ENCODE measurements at places on chromosomes 4 and X.

GRCh38 chr4:52625216-52625615 is 33.9 kb downstream of the USP46 start:
- no peak overlapping the region for H3K4me3 ChIP-seq
- no peak overlapping the region for H3K27ac ChIP-seq
- H3K4me1 ChIP-seq = no peaks in the 10 kb centered on the region

- no peak overlapping the region for H3K4me3 ChIP-seq
- no peak overlapping the region for H3K27ac ChIP-seq
- no peaks in the 10 kb centered on the region for H3K4me1 ChIP-seq
- DNase-seq = no peak
- H3K36me3 ChIP-seq = no peaks in the 10 kb centered on the region
Measured at GRCh38 chrX:86383681-86384540, 235.7 kb downstream of the DACH2 start.

DNA sequence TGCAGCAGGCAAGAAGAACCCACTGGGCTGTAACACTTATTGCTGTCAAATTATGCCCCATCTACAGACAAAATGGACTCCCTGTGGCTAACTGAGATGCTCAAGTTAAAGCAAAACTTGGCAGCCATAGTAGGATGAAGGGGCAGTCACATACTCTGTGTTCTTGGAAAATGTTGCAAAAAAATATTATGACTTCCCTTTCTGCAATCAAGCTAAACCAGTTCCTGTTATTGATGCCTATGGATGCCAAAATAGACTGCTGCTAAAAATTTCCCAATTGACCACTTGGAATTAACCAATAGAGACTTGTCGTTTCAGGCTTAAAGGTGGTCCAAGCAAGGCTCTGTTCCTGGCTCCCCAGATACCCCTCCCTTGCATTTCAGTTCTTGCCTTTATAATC is 49.5 kb downstream of the IQCM start:
- H3K36me3 ChIP-seq = no peaks in the 10 kb centered on the region
- H3K4me1 ChIP-seq = no peaks in the 10 kb centered on the region
- H3K27me3 ChIP-seq = no peaks in the 10 kb centered on the region
- no peak for DNase-seq

- DNase-seq = no peak
- peaks cover 14% of the 10 kb centered on the region for H3K4me1 ChIP-seq
- H3K4me3 ChIP-seq = no peak overlapping the region
- peak overlapping the region; percentile 20 for H3K27ac ChIP-seq
- no peaks in the 10 kb centered on the region for H3K36me3 ChIP-seq
Measured at GRCh38 chr4:103012551-103012950, 7.0 kb downstream of the SLC9B1 start.

- no peak overlapping the region for H3K4me3 ChIP-seq
- no peaks in the 10 kb centered on the region for H3K27me3 ChIP-seq
- no peaks in the 10 kb centered on the region for H3K4me1 ChIP-seq
- no peak overlapping the region for H3K27ac ChIP-seq
- no peak for DNase-seq
- no peaks in the 10 kb centered on the region for H3K36me3 ChIP-seq
Measured at GRCh38 chr4:48334900-48335384, 6.4 kb upstream of the SLAIN2 start.

DNA sequence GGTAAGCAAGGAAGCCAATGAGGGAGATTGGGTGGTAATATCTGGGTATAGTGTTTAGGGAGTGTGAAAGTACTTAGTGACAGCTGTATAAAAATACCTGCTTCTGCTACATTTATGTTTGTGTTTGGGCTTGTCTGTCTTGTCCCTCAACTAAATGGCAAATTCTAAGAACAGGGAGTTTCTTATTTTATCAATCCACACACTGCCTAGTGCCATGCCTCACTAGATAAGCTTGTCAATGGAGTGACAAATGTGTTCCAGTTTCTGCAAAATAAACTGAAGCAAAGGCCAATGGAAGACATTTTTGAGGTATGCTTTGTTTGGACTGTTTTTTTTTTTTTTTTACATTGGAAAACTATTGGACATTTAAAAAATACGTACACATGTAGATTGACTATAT is 418.0 kb downstream of the SH2D1A start:
- no peak overlapping the region for H3K4me3 ChIP-seq
- H3K36me3 ChIP-seq = no peaks in the 10 kb centered on the region
- H3K27me3 ChIP-seq = no peaks in the 10 kb centered on the region
- DNase-seq = no peak

DNA sequence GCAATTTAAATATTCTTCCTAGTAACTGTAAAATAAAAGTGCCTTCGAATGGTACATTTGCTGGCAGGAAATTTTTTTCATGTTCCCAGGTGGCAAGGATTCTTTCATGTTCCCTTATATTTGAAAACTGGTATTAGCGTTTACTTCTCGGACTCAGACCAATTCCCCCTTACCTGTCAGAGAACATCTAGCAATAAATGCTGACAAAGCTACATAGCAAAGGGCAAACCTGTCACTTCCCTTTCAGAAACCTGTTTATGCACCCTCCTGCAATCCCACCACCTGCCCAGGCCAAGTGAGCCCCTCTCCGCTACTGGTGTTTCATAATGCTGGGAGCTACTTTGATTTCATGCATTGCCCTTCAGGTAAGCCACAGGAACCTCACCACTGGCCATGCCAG is 98.2 kb downstream of the HPRT1 start:
- H3K27ac ChIP-seq = no peak overlapping the region
- no peak for DNase-seq
- no peaks in the 10 kb centered on the region for H3K27me3 ChIP-seq

DNA sequence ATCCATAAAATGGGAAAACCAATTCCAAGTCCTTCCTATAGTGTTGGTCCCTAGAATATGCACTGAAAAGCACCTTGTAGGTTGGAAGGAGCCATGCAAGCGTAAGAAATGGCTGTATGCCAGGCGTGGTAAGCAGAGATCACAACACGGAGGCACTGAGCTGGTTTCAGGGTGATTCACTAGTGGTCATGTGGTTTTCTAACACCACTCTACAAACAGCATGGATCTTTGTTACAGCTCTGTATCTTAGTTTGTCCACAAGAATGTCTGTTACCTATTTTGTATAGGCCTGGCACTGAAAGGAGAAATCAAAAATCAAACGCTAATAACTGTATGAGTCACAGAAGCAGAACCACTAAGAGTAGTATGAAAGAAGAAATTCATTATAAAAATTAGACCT is 71.9 kb downstream of the MAGEB17 start:
- H3K4me3 ChIP-seq = no peak overlapping the region
- no peak overlapping the region for H3K27ac ChIP-seq
- H3K4me1 ChIP-seq = no peaks in the 10 kb centered on the region
- no peaks in the 10 kb centered on the region for H3K27me3 ChIP-seq

DNA sequence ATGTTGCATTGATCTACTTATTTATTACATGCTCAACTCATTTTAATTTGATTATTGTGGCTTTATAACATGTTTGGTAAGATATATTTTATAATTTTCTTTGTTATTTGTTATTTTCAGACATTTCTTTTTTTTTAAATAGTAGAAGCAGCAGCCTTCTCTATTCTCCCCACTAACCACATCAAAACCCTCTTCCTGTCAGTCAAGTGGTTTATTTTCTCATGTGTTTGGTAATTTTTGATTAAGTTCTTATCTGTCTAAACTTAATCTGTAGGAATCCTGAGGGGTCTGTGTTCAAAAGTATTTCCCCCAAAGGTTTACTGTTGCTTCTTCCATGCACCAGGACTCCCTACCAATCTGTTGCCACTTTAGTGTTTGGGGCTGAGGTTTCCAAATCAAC is 131.9 kb downstream of the SCLT1 start:
- no peak overlapping the region for H3K4me3 ChIP-seq
- H3K4me1 ChIP-seq = no peaks in the 10 kb centered on the region
- H3K27ac ChIP-seq = no peak overlapping the region
- no peaks in the 10 kb centered on the region for H3K36me3 ChIP-seq
- H3K27me3 ChIP-seq = no peaks in the 10 kb centered on the region

- H3K27me3 ChIP-seq = peaks cover 4% of the 10 kb centered on the region
- no peak for DNase-seq
- no peaks in the 10 kb centered on the region for H3K36me3 ChIP-seq
Measured at GRCh38 chr4:57190601-57191481, 80.7 kb upstream of the IGFBP7 start.

DNA sequence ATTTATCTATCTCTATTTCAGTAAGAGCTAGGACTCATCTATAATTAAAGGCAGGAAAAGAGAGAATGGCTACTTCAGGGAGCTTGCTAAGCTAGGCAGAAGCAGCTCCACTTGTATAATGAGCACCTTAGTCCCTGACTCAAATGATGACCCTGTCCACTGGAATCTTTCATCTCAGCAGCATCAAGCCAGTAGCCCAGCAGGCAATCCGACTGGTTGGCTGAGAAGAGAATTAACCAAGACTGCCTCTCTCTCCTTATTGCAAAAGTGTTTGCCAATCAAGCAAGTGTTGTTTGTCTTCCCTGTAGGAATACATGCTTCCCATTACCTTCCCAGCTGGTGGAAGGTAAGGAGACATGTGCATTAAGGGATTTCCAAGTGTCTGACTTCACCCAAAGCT is 3.9 kb upstream of the SPOCK3 start:
- no peaks in the 10 kb centered on the region for H3K36me3 ChIP-seq
- H3K27ac ChIP-seq = no peak overlapping the region
- H3K4me3 ChIP-seq = no peak overlapping the region
- H3K27me3 ChIP-seq = peaks cover 21% of the 10 kb centered on the region

DNA sequence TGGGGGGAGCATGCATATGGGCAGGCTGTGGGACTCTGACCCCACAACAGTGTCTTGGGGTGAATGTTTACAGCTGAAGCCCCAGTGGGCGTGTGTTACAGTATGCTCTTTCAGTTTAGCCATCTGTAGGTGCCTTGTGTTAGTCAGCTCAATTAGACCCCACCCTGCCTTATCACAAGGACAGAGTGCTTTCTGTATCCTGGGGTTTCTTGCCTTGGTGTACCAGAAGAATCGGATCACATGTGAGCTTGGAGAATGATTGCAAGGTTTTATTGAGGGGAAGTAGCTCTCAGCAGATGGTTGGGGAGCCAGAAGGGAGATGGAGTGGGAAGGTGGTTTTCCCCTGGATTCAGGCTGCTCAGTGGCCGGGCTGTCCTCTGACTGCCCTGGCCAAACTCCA is 27.3 kb downstream of the SH3BGRL start:
- no peaks in the 10 kb centered on the region for H3K36me3 ChIP-seq
- no peaks in the 10 kb centered on the region for H3K4me1 ChIP-seq
- DNase-seq = no peak
- H3K27me3 ChIP-seq = no peaks in the 10 kb centered on the region
- H3K27ac ChIP-seq = no peak overlapping the region

GRCh38 chr4:41696763-41697162 is 51.8 kb downstream of the PHOX2B start:
- H3K27ac ChIP-seq = no peak overlapping the region
- H3K4me1 ChIP-seq = no peaks in the 10 kb centered on the region
- no peaks in the 10 kb centered on the region for H3K27me3 ChIP-seq
- H3K4me3 ChIP-seq = no peak overlapping the region
- peaks cover 35% of the 10 kb centered on the region for H3K36me3 ChIP-seq

- no peaks in the 10 kb centered on the region for H3K4me1 ChIP-seq
- DNase-seq = no peak
- H3K27me3 ChIP-seq = no peaks in the 10 kb centered on the region
- H3K4me3 ChIP-seq = no peak overlapping the region
- no peaks in the 10 kb centered on the region for H3K36me3 ChIP-seq
- no peak overlapping the region for H3K27ac ChIP-seq
Measured at GRCh38 chr4:24063731-24064130, 173.9 kb upstream of the PPARGC1A start.

DNA sequence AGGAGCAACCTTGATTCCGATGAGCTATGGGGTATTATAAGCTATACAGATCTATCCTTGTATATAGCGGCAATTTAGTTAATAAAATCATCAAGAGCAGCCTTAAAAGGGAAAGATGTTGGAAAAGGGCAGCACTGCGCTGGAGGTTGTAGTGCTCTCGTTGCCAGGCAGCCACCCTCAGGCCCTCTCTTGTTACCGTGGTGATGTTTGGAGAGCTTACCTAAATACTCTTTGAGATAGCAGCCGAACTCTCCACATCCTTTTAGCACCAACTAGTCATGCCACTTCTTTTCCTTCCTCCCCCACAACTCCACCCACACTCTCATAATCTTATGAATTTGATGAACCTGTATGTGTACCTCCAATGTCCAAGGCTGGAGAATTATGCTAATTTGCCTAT is 3.8 kb upstream of the RADX start:
- no peaks in the 10 kb centered on the region for H3K4me1 ChIP-seq
- no peak for DNase-seq
- H3K4me3 ChIP-seq = no peak overlapping the region
- H3K27me3 ChIP-seq = no peaks in the 10 kb centered on the region
- no peaks in the 10 kb centered on the region for H3K36me3 ChIP-seq

DNA sequence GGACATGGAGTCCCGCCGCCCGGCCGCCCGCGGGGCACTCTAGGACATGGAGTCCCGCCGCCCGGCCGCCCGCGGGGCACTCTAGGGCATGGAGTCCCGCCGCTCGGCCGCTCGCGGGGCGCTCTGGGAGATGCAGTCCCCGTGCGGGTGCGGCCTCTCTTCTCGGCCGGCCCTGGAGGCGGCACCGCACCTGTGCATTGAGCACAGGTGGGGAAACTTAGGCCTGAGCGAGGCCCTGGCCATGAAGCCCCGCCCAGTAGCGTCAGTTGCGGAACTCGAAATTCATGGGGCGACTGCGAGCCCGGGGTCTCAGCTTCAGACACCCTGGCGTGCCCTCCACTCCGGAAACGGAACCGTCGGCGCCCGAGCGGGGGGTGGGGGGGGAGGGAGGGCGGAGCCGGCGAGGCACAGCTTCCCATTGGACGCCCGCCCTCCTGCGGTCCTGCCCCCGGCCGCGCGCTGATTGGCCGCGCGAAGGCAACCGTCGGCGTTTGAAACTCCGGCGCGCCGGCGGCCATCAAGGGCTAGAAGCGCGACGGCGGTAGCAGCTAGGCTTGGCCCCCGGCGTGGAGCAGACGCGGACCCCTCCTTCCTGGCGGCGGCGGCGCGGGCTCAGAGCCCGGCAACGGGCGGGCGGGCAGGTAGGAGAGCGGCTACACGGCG is at the start of the genes TACC3 and TMEM129:
TSS of gene TACC3 (plus strand) at position 519 of the 663 bp plus-strand sequence. CDS start 1,901 bp downstream, outside the sequence.
TSS of gene TMEM129 (minus strand) at position 321 of the 663 bp plus-strand sequence. CDS start 486 bp downstream, outside the sequence.
- no peaks in the 10 kb centered on the region for H3K27me3 ChIP-seq
- H3K4me3 ChIP-seq = peak within 1 kb of the TSS; percentile 89
- peak within 1 kb of the TSS; percentile 91 for H3K27ac ChIP-seq
- peak; percentile 97 for DNase-seq
- H3K4me1 ChIP-seq = peaks cover 21% of the 10 kb centered on the region

DNA sequence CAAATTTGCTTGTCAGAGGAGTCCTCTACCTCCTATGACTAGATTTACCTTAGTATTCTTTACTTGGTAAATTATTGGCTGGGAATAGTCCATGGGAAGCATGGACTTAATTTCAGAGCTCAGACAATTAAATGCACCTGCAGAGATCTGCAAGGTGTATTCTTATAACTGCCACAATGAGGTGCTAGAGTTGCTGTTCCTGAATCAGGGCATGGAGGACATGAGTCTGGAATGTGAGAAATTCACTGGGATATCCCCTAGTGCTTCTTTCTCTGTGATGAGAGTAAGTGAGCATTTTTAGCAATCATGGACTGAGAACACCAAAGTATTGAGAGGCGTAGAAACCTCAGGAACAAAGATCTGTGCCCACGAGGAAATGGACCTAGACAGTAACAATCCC is 32.9 kb upstream of the GRID2 start:
- H3K27ac ChIP-seq = no peak overlapping the region
- no peaks in the 10 kb centered on the region for H3K27me3 ChIP-seq
- no peak overlapping the region for H3K4me3 ChIP-seq
- no peaks in the 10 kb centered on the region for H3K4me1 ChIP-seq

- no peak for DNase-seq
- H3K27ac ChIP-seq = no peak overlapping the region
- no peaks in the 10 kb centered on the region for H3K27me3 ChIP-seq
- no peaks in the 10 kb centered on the region for H3K36me3 ChIP-seq
- H3K4me1 ChIP-seq = peaks cover 4% of the 10 kb centered on the region
Measured at GRCh38 chrX:110022599-110023448, 19.9 kb downstream of the TMEM164 start.

Measured in upper lobe of right lung (tissue), 1 donor.